ENCODE measurements at places on chromosomes 6 and 20.

DNA sequence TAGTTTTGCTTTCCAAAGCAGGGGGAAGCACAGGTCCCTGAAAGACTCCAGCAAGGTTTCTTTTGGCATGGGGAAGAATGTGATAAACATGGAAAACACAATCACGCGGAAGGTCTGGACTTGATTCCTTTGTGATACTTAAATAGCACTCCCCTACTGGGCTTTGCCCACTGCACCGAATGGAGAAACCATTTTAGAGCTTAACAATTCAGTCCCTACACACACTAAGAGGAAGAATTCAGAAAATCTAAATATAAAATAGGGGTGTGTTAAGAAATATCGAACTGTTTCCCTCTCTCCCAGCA is 71.4 kb upstream of the NHSL1 start:
- DNase-seq, result no peak

GRCh38 chr6:149840345-149841075 is 23.6 kb downstream of the LRP11 start:
- peak; percentile 68 for DNase-seq

GRCh38 chr6:47851091-47851490 is 69.3 kb downstream of the OPN5 start:
- no peak for DNase-seq

DNA sequence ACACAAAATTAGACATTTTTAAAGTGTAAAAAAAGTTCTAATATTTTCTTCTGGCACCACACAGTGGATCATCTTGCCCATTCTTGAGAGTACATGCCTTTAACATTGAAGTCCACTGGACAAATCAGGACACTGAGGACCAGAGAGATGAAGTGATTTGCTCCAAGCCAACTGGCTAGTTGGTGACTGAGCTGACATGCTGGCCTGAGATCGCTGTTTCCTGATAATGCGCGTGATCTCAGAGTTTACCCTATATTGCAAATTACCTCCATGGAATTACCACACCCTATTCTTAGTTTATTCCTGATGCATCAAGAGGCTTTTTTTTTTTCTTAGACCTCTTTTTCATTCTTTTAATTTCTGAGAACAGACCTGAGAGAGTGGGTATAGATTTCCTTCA is 432.8 kb downstream of the CD83 start:
- no peak for DNase-seq
